ENCODE measurements at places on chromosomes 5 and 9.

DNA sequence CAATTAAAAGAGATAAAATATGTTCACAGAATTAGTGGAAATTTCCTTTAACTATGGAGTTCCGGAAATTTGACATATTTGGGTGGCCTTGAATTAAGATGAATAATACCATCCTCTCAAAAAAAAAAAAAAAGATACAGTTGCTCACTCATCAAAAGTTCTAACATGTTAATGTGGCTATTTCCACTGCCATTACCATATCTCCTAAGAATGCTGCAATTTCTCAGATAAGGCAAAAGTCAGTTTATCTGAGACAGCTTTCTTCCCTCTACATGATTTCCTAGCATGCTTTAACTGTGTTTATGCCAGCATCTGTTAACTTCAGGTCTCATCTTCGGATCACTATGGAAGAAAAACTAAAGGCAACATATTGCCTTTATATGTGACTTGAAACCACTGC is 2.6 kb downstream of the FASTKD3 start:
- no peak for DNase-seq

DNA sequence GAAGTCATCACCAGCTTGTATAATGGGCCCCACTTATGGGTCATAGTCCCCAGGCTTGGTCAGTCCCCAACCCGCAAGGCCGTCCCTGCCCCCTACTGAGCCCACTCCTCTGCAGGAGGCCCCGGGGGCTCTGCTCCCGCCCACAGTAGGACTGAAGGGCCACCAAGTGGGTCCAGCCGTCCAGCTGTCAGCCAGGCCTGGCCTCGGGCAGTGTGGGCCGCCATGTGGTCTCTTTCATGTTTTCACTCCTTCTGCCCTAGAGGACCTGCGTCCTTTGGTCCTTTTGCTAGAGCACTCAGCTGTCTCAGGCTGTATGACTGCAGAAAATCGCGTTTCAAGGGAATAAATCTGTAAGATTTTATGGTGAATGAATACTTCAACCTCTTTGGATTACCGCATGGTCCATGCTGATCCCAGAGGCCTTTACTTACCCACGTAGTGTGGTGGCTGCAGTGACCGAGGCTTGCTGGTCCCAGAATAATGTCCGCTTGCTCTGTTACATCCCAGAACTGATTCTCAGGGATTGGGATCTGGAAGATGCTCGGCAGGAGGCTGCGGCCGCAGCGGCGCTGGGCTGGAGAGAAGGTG is 105.7 kb upstream of the FAM120A start:
- DNase-seq, result no peak

GRCh38 chr5:982377-983237 is 26.0 kb upstream of the NKD2 start:
- DNase-seq, result no peak

GRCh38 chr5:61333954-61334867 is 2.2 kb downstream of the ZSWIM6 start:
- no peak for DNase-seq

DNA sequence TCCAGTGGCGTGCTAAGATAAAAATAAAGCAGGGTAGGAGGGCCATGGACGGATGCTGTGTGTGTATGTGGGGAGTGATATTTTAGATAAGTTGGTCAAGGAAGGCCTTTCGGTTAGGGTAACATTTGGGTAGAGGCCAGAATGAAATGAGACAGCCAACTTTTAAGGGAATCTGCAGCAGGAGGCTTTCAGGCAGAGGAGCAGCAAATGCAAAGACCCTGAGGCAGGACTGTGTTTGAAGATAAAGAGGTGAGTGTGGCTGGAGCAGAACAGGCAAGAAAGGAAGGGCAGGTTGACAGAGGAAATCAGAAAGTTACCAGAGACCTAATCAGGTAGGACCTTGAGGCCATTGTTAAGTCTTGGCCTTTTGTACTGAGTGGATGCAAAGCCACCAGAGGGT is 106.2 kb downstream of the MAST4 start:
- DNase-seq, result no peak

DNA sequence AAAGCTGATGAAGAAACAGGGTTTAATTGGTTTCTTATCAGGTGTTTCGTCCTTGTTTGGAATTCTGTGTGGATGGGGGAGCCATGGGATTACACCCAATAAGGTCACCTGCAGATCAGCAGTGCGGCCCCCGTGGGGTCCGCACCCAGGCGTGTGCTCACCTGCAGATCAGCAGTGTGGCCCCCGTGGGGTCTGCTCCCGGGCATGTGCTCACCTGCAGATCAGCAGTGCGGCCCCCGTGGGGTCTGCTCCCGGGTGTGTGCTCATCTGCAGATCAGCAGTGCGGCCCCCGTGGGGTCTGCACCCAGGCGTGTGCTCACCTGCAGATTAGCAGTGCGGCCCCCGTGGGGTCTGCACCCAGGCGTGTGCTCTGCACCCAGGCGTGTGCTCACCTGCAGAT is 41.7 kb upstream of the CEP72 start:
- no peak for DNase-seq
